ENCODE measurements at places on chromosomes 6 and 20.
A peak's percentile ranks its signal among the peaks of the same experiment; 100 is the strongest.

GRCh38 chr6:159013229-159013628 lies 13.2 kb upstream of the RSPH3 start:
- DNase-seq = peak; percentile 77

DNA sequence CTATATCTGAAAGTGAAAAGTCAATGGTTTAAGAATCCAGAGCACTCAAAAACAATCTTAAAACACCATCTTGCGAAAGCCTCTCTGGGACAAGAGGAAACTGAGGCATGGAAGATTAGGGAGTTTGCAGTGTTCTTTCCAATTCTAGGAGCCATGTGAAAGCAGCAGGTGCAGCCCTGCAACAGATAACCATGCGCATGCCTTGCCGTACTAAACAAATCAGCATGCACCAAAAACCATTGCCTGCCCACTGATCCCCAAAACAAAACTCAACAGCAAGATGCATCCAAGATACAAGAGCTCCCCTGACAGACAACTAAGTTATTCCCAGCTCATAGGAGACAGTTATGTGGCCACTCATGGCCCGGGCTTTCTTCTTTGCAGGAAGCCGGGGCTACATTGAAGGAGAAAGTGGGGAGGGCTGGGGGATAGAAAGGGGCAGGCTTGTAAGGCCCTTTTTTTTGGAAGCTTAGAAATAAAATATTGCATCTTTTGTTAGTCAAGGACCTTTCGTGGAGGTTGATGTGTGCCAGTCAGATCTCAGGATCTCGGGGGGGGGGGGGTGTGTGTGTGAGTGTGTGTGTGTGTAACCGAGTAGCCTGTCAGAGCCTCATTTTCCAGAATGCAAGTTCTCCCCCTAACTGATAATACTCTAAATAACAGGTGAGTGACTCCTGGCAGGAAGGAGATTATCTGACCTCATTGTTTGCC lies 178.4 kb downstream of the MBOAT1 start:
- no peak for DNase-seq

- DNase-seq = no peak
Measured at GRCh38 chr6:9044426-9044825, 609.1 kb upstream of the SLC35B3 start.

GRCh38 chr20:10683537-10683936 lies 9.7 kb upstream of the JAG1 start:
- no peak for DNase-seq

- no peak for DNase-seq
Measured at GRCh38 chr20:57009355-57009754, 257.1 kb downstream of the BMP7 start.

GRCh38 chr6:87230801-87231200 lies 75.4 kb downstream of the ZNF292 start:
- DNase-seq = no peak

DNA sequence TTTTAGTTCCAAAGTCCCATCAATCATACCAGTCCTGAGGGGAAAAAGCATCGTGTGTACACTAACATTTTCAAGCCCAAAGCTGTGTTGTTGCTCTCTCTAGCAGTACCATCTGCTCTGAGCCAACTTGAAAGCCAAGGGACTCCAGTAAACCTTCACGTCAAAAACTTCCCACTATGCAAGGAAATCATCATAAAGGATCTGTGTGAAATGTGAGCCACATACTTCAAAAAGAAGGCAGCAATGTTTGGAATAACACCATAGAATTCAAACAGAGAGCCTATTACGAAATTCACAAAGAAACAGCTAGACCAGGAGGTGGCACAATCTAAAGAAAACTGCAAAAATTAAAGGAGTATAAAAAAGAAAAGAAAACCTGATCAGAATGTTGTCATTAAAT lies 399.8 kb upstream of the EPHA7 start:
- peak; percentile 41 for DNase-seq

DNA sequence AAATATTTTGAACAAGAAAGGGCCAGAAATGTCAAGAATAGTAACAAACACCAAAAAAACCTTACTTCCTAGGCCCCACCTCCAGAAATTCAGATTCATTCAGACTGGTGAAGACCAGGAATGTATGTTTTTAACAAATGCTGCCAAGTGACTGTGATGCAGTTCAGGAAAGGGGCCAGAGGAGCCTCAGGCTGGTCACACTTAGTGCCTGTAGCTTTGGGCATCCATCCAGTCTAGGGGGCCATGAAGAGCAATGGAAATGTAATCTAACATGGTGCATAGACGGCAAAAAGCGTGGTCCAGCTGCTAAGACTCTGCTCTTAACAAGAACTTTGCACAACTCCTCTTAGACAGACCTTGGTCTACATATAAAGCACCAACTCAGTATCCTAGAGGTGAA lies 7.1 kb downstream of the GJA1 start:
- DNase-seq = no peak

GRCh38 chr6:4322134-4322845 lies 186.9 kb upstream of the ECI2 start:
- peak; percentile 48 for DNase-seq

DNA sequence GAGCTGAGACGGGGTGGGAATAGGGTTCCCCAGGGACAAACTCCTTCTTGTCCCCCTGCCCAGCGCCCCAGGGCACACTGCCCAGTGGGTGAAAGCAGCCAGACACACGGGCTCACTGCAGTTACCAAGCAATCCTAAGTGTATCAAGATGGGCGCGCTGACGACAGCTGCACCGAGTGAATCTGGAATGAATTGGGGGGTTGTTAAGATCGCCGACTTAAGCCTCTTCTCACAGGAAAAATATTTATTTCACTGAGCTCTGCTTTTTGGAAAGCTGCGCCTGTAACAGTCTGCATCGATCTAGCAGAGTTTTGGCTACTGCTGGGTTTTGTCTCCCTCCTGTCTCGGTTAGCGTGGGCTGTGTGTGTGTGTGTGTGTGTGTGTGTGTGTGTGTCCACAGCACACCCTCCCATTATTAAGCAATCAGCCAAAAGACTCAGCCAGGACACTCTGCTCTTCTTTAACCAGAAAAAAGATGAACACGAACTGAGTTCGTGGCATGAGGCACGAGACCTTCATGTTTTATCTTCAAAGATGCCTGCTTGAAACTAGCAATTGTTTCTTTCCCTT lies 35.9 kb downstream of the RIPOR3 start:
- DNase-seq = no peak

- no peak for DNase-seq
Measured at GRCh38 chr20:35503841-35504561, 25.5 kb downstream of the C20orf173 start.

DNA sequence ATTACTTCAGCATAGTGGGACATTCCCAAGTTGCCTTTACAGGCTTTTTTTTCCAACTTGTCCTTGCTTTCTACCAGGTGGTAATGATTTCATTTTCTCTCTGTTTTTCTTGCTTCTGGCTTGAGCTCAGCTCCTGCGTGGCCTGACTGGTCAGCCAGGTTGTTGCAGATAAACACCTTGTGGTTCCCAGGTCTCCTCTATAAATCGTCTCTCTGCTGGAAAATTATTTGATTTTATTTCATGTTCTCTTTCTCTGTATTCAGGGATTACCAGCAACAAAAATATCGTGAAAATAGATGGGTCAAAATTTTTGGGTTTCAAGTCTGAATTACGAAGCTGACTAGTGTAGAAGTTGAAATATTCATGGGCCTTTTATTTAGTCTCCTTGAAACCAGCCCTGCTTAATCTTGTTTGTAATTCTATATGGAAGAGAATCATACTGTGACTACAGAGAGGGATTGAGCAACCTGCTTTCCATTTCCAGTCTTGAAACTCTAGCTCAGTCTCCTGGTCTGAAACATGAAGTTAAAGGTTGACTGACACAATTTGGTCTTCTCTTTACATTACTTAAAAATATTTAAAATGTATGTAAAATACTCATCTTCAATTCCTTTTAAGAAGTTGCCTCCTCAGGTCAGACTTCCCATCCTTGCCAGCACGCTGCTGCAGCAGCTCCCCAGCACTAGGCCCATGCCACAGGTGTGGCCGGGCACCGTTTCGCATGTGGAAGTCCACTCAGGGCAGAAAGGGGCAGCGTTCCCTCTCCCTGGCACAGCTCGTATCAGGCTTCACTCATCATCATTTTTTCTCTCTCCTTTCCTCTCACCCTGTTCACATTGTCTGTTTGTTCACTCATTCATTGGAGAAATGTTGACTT lies 7.1 kb downstream of the DUSP22 start:
- no peak for DNase-seq

DNA sequence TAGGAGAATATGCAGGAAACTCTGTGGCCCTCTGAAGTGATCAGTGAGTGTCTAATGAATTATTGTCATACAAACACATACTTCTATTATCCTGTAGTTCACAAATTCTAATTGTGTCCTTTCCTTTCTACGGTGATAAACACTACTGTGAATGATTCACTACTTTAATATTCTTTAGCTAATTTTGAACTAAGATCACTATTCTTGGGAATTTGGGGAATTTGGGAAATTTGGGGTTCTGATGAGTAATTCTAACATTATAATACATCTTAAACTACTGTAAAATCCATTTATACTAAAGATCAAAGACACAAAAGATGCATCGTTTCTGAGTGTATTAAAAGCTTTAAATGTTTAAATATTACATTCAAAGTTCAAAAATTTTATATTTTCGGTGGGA lies 1287.2 kb upstream of the CITED2 start:
- DNase-seq = no peak

- no peak for DNase-seq
Measured at GRCh38 chr6:167930295-167930694, 67.2 kb upstream of the KIF25 start.

- no peak for DNase-seq
Measured at GRCh38 chr6:18081025-18081668, 41.3 kb downstream of the NHLRC1 start.

GRCh38 chr6:78797270-78797669 lies 70.1 kb upstream of the IRAK1BP1 start:
- DNase-seq = no peak

DNA sequence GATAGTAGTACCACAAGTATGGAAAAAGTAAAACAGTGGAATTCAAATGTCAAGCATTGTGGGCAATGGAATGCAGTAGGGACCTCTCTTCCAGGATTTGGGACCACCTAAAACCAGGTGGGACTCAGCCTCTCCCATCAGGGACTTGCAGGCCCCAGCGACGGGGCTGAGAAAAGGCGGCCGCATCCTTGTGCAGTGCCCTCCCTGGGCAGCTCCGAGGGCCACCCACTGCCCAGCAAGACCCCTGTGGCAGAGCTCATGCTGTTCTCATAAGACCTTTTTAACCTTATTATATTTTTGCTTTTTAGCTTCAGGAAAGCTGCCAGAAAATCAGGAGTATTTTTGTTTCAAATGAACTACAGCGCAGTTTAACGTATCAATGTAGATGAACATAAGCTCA lies 142.6 kb upstream of the RPS6KA2 start:
- DNase-seq = no peak

- no peak for DNase-seq
Measured at GRCh38 chr6:69422020-69422419, 374.8 kb downstream of the LMBRD1 start.

Data from OCI-M1 (cell line).